AG20443 (cell line): ENCODE measurements at places on chromosomes 5 and 9.

DNA sequence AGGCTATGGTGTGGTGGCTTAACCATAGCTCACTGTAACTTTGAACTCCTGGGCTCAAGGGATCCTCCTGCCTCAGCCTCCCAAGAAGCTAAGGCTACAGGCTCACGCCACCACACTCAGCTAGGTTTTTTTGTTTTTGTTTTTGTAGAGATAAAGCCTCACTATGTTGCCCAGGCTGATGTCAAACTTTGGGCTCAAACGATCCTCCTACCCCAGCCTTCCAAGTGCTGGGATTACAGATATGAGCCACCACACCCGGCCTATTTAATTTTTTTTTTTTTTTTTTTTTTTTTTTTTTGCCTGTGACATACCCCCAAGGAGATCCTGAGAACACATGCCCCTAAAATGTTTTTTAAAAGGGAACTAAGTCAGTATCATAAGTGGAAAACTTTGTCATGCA, 10.4 kb downstream of the FUBP3 start:
- no peak for DNase-seq

- no peak for DNase-seq
Observed at GRCh38 chr5:54988817-54989216, 3.4 kb upstream of the ESM1 start.

DNA sequence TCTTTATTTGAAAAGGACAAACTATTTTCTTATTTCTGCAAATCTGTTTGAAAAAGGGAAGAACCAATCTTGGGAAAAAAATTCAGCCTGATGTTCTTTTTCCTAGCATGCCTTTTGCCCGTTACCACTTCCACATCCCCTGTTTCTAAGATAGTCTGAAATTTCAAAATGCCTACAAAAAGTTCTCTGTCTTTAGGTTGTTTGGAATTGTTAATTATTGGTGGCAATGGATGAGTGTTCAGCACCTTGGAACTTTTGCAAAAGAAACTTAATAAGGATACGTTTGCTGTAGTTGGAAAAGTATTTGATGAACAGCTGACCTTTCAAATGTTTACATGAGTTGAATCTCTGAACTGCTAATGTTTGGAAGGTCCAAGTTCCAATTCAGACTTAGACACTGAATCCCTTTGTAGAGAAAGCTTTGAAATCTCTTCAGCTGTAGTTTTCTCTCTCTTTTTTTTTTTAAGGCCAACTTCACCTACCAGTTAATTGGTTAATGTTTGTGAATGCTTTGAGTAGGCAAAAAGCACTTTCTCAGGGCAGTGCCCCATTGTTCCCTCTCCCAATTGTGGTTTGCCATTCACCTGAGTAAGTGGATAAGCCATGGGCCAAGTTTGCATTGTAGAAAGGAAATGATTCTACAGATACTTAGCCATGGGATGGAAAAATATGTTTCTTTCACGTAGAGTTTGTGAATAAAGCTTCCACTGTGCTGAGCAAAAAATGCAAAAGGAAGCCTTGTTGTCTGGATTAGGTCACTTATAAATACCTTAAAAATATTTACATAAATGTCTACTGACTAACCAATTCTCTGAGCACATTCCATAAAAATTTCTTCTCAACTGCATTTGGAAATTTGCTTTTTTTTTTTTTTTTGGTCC, 156.4 kb upstream of the ELL2 start:
- peak; percentile 50 for DNase-seq

- DNase-seq, result no peak
Observed at GRCh38 chr9:119167876-119168275, 201.4 kb downstream of the BRINP1 start.

DNA sequence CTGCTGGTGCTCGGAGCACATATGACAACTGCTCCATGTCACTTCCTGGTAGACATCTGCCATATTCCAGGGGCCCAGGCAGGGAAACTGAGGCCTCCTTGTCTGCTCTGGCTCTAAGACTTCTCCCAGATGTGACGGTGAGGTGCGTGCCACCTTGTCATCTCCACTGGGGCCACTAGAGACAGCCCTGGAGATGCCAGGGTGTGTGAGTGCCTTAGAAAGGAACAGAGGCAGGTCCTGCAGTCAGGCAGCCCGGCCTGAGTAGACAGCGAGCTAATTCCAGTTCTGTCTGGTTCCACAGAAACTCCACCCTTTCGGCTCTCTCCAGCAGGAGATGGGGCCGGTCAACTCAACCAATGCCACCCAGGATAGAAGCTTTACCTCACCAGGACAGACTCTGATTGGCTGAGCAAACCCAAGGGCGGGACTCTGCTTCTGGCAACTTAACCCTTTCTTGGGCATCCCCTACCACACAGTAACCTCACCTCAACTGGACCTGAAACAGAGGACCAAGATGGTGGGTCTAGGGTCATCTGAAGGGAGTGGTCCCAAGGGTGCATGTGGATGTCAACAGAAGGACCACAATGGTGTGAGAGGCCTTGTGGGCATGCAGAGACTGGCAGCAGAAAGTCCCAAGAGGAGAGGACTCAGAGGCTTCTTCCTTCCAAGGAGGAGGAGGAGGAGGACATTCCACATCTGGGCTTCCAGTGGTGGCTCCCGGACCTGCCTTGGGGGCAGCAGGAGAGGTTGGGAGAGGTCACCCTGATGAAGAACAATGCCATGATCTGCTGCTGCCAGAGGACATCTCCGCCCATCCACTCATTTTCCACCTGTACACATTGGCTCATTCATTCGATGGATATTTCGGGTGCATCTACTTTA, 77.7 kb downstream of the RGS3 start:
- DNase-seq, result peak; percentile 65

- no peak for DNase-seq
Observed at GRCh38 chr5:8851101-8851500, 694.8 kb downstream of the SEMA5A start.

- DNase-seq, result no peak
Observed at GRCh38 chr5:124180875-124181461, 565.5 kb downstream of the ZNF608 start.

GRCh38 chr9:4962085-4962484, 23.0 kb upstream of the JAK2 start:
- no peak for DNase-seq

GRCh38 chr9:90872835-90873294, 71.2 kb downstream of the SYK start:
- DNase-seq, result no peak

- DNase-seq, result no peak
Observed at GRCh38 chr9:100071271-100071670, 27.5 kb downstream of the ERP44 start.

DNA sequence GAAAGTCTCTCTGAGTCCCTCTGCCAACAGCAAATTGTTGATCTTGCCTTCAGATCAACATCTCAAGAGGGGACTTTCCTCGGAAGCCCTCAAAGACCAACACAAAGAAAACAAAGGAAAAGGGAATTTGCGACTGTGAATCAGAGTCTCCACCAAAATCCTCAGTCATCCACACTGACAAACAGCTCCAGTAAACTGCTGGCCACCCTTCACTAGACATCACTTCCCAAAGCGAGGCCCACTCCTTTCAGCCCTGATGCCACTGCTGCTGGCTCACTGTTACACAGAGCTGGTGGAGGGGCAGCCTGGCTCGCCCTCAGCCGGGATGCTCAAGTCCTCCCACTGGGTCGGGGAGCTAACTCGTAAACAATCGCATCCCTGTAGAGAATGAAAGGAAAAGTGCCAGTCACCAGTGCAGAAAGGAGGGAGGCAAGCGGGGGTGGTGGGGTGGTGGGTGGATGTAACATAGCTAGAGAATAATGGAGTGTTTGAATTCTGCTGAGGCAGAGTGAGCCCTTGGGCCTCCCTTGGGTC, 1.3 kb downstream of the FGF1 start:
- DNase-seq, result peak; percentile 26

GRCh38 chr9:99828417-99829176, 6.9 kb downstream of the NR4A3 start:
- no peak for DNase-seq
